ENCODE measurements at places on chromosomes 4 and X.

DNA sequence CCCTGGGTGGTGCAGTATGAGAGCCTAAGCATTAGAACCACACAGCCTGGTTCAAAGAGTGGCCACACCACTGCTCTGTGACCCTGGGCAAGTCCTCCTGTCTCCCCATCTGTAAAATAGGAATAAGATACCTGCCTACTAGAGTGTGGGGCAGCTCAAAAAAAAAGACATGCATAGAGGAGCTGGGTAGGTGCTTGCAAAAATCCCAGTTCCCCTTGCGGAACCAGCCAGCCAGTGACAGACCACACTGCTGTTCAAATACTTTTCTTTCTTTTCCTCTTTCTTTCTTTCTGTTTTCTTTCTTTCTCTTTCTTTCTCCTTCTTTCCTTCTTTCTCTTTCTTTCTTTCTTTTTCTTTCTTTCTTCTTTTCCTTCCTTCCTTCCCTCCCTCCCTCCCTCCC lies 63.0 kb upstream of the TRIM2 start:
- DNase-seq: no peak

GRCh38 chrX:45172890-45173289 lies 27.8 kb downstream of the DIPK2B start:
- DNase-seq: no peak

GRCh38 chr4:7411896-7412553 lies 22.7 kb downstream of the PSAPL1 start:
- DNase-seq: no peak

DNA sequence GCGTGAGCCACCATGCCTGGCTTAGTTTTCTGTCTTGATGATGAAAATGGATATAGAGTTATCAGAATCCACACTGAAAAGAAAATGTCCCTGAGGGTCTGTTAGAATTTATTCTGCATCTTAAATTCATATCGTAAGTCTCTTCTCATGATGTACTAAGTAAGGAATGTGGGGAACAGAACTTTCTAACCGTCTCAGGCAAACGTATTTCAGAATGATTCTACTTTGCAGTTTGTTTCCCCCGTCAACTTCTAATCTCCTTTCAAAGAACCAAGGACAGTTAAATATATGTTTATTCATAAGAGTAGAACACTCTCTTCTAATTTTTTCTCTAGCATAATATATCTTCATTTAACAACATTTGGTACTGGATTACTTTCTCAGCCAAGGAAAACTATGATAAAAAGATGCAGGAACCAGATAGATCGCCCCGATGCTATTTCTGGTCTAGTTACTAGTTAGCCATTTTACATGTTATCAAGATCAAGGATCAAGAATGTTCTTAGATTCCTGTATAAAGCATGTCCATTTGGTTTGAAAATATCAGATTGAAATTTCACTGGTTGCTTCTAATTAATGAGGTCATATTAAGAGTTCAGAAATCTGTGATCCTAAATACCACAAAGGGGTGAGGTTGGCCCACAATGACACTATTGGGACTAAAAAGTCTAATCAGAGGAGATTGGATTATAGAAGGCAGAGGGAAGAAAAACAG lies 49.5 kb downstream of the METTL14 start:
- no peak for DNase-seq

- DNase-seq: peak; percentile 6
These were observed 626.2 kb downstream of the MID1IP1 start for GRCh38 chrX:39427492-39427891.

DNA sequence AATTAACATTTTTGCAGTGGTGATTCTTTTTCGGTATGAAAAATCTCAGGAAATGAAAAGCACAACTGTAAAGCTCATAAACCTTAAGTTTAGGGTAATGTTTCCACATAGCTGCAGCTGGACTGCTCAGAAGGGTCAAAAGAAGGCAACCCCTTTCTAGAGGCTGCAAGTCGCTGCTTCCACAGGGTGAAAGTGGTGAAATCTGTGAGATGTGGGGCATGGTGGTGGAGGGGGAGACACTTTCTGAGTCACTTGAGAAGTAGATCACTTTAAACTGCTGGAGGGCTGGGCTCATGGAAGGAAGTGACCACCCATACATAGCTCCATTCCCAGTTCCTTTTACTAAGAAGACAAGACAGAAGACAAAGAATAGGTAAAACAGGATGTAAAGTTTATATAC lies 8.7 kb downstream of the SFRP2 start:
- no peak for DNase-seq

DNA sequence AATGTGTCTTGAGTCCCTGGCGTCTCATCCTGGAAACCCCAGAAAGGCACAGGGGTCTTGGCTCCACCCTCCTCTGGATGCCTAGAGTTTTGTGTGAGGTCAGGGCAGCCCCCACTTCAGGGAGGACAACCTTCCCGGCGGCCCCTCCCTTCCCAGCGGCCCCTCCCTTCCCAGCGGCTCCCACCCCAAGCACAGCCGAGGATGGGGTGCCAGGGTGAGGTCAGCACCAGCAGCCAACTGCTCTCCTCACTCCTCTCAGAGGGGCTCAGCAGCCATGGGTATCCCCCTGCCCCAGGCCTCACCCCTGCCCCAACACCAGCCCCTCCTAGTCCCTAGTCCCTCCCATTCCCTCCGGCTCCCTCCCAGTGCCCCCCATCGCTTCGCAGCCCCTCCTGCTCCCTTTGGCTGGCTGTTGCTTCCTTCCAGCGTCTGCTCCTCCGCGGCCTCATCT lies 17.4 kb downstream of the DGKQ start:
- DNase-seq: no peak
